Stimulated activated CD4-positive, alpha-beta T cell treated with anti-CD3 and anti-CD28 coated beads, Interleukin-2, amount 100 ng/mL, for 4 hours (primary cell): ENCODE measurements at places on chromosomes 13 and 19.

DNA sequence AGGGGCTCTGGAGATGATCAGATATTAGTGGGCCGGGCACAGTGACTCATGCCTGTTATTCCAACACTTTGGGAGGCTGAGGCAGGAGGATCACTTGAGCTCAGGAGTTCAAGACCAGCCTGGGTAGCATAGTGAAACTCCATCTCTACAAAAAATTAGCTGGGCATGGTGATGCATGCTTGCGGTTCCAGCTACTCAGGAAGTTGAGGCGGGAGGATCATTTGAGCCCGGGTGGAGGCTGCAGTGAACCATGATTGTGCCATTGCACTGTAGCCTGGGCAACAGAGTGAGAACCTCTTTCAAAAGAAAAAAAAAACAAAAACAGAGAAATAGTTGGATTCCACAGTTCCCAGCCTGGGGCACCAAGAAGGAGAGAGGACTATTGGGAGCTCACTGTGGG, 17.9 kb upstream of the SHFL start:
- no peak for DNase-seq

GRCh38 chr13:21717817-21718216, 46.9 kb downstream of the FGF9 start:
- DNase-seq, result no peak

DNA sequence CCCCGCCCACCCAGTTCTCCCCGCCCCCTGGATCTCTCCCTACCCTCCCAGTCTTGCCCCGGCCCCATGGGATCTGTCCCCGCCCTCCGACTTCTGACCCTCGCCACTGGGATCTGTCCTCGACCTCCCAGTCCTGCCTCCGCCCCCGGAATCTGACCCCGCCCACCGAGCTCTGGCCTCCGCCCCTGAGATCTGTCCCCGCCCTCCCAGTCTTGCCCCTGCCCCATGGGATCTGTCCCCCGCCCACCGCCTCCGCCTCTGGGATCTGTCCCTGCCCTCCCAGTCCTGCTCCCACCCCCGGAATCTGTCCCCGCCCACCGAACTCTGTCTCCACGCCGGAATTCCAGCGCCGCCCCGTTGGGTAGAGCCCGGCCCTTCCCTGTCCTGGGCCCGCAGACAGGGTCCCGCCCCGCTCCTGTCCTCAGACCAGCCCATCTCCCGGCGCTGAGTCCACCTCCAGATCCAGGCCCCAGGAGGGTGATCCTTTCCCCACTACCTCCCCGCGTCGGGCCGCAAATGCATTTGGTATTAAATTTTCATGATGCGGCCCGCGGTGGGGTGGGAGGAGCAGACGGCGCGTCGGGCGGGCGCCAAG, 1.5 kb upstream of the SLC17A7 start:
- no peak for DNase-seq

DNA sequence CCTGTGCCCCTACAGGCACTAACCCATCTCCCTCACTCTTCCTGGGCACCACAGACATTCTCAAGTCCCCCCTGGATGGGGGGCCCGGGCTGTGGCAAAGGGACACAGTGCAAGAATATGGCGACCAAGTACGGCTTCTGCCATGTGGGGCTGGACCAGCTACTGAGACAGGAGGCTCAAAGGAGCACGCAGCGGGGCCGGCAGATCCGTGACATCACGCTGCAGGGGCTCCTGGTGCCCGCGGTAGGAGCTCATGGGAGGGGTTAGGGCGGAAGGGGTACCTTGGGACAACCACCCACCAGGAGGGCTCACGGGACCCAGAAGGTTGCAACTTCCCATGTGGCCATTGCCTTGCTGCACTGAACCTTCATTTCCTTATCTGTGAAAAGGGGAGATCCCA, 3.3 kb upstream of the GTF2F1 start:
- no peak for DNase-seq

- no peak for DNase-seq
Observed at GRCh38 chr13:111217641-111218040, 102.5 kb downstream of the ARHGEF7 start.

DNA sequence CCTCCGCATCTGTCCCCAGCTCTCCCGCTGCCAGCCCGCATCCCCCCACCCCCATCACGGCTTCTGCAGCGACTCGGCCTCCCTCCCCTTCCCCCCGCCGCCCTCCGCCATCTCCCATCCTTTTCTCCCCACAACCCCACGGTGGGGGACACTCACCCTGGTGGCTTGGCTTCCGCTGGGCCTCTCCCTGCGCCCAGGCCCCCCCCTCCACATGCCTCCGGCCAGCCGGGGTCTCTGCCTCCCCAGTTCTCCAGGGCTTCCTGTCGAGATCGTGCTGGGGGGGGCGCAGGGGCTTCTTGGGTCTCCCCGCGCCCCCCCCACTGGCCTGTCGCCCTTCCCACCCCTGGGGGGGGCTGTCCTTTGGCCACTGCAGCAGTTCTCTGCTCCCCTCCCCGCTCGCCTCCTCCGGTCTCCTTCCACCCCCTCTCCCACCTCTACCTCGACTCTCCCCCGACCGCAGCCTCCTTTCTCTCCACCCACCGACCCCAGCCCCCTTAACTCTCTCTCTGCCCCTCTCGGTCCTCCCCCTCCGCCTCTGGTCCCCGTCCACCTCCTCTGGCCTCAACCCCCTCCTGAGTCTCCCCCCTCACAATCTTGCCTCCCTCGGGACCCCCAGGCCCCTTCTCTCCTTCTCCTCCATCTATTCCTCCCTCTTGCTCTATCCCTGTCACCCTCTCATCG, 17.1 kb downstream of the LRRC4B start:
- DNase-seq, result no peak

DNA sequence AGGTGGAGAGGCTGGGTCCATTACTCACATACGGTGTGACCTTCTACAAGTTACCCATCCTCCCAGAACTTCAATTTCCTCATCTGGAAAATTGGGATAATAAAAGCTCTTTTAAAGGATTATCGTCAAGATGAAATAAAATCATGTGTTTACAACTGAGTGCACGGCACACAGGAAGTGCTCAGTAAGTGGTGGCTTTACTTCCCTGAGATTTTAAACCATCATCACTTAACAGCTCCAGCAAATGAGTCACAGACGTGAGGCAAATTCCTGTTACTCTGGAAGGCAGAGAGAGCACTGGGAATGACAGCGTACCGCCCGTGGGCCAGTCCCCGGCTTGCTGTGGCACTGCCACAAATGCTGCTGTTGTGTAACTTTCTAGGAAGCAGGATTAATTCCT, 64.1 kb downstream of the MRPL57 start:
- no peak for DNase-seq

DNA sequence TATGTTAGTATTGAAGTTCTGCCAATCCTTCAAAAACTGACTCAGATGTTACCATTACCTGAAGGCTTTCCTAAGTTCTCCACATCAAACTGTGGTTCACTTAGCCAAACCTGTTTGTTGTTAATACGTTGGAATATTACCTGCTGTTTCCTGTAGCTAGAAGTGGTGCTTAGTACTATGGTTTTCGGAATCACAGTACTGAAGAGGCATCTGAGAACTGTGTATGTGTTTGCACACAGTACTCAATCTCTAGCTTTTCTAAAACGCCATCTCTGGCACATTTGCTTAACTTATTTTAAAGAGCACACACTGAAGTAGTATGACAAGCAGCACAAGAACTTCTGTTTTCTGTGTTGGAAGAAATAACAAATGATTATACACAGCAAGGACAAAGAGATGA, 248.2 kb downstream of the SHISA2 start:
- no peak for DNase-seq

GRCh38 chr19:16497042-16497441, 848 bp downstream of the C19orf44 start:
- DNase-seq, result no peak

GRCh38 chr19:5001615-5002014, 32.7 kb downstream of the KDM4B start:
- peak; percentile 13 for DNase-seq

DNA sequence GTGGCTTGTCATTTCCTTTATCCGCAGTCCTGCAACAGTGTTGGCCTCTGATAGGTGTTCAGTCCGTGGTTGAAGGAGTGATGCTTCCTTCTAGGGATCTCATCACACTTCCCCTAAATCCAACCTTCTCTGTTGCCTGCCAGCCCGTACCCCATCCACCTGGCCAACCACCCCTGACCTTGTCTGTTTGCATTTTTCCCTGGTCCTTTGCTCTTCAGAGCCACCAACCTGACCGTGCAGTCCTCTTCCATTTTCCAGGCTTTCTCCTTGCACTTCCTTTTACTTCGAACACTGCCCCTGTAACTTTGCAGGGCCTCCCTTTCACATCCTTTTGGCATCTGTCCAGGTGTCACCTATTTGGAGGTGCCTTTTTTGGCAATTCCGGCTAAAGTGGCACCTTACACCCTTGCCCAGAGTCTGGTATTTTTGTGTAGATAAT, 696 bp downstream of the ZNF460 start:
- peak; percentile 3 for DNase-seq

DNA sequence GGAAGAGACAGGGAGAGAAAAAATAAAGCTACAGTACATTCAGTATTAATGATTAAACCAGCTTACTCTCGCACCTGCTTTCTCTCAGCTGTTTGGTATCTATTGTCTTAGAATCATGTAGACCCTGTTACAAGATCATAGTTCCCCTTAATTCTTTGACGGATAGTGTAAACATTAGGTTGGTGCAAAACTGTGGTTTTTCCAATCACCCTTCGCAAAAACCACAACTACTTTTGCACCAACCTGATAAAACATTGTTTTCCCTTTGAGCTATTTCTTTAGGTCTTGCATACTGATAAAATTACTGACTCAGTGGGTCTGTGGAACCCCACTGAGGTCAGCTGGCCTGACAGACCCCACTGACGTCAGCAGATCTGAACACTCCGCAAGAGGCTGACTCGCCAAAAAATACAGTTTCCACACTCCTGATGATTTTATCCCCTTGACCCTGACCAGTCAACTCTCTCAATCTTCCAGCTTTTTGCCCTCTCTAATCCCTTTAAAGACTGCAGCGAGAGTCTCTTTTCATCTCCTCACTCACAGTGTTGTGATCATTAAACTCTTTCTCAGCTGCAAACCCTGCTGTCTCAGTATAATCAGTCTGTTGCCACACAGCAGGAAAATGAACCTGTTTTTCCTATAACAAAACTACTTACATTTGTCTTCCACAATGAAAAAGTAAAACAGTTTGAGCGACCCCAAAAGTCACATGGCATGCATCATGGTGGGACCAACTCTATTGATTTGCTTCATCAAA, 123.9 kb downstream of the SLITRK6 start:
- DNase-seq, result no peak

DNA sequence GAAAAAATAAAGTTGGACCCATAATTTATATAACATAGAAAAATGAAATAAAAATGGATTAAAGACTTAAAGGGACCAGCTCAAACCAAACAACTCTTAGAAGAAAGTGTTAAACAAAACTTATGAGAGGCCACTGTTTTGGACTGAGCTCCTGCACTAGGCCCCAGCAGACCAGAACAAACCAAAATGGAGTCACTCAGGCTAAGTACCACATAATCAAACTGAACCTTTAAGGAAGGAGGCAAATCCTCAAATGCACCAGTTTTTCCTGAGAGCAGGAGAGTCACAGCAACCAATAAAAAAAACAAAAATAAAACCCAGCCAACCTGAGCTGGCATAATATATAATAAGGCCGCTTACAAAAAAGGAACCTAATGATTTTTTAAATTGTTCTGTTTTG, 10.3 kb upstream of the OR10H1 start:
- DNase-seq, result no peak

DNA sequence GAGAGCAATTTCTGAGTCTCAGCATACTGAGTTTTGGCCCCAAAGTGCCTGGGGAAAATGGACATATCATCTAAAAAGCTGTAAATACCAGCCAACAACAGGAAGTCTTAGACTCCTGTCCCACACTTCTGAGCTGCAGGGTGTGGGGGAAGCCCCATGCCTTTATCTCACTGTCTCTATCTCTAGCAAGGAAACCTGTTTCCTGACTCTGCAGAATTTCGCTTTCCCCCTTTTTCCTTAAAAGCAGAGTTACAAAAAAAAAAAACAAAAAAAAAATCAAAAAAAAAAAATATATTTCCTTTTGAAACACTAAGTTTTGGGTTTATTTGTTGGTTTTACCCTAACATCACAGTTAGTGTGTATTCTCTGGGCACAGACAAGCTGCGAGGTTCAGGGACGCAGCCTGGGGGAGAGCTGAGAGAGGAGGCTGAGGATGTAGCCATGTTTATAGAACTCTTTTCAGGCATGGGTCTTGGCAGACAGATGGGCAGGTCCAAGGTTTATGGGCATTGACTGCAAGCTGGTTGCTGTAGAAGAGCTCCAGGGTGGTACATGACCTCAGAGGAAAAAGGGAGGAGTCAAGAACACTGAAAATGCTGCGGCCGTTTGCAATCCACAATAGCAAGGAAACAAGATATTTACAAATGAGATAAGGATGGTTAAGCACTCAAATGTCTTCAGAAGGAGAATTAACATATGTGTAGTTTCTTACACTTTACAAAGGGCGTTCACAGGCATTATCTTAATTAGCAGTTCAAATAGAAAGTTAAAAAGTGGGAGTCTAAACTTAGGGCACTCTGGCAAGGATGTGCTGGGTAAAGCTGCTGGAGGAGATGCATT, 4.9 kb downstream of the MBNL2 start:
- DNase-seq, result peak; percentile 24

DNA sequence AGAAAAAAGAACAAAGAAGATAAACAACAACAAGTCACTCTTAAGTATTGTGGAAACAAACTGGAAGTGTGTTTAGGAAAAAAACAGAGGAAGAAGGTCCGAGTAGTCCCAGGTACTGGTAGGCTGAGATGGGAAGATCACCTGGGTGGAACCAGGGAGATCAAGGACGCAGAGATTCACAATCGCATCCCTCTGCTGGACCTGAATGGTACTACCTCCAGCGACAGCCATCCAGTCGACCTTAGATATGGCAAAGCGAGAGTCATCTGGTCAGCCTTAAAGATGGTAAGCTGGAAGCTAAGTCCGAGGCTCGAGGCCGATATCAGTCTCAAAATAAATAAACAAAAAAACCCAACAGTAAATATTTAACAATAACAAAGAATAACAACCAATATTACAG, 44.9 kb upstream of the ZNF91 start:
- DNase-seq, result no peak

- no peak for DNase-seq
Observed at GRCh38 chr13:47588676-47589075, 412.4 kb downstream of the SUCLA2 start.

DNA sequence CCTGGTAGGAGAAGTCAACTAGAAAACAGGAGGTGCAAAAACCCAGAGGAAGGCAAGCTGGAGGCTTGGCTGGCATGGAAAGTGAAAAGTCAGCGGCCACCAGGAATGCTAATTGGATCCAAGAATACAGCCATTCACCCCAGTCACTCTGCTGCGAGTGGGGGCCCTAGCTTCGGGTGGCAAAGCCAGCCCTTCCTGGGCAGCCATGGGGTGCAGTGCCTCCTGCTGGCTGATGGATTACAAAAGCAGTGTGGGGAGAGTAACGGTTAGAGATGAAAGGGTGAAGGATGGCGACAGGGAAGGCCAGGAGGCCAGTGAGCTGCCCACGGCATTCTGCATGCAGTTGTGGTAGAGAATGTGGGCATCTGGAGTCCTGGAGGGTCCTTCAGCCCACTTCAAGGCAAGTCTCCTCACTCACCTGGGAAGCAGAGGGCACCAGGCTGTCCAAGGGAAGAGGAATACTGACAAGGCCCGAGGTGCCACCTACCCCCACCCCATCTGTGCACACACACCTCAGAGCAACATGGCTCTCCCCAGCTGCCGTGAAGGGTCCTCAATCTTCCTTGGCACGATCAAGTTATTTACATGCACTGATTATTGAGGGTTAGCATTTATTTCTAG, 20.3 kb upstream of the EPHX3 start:
- DNase-seq, result no peak
